NCI-H748 treated with DMSO at 0.1 percent for 48 hours (cell line): ENCODE measurements at places on chromosomes 7 and 10.

GRCh38 chr7:29877196-29877595 lies 70.9 kb downstream of the WIPF3 start:
- peak; percentile 32 for DNase-seq

DNA sequence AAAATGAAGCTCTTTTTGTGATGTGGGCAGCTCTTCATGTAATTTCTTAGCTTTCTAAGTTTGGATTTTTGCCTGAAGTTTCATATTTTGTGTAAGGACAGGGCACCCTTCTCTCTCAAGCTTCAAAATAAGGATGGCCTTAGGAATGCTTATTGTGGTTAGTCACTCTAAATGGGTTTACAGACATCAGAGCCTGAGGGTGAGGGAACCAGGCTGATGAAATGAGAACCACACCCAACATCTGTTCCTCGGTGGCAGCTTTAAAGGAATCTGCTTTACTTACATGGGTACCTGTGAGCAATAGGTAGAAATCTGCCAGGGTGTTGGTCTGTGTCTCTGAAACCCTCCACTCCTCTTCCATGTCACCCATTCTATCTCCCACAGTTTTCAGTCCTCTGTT lies 174.3 kb downstream of the EMX2 start:
- no peak for DNase-seq

DNA sequence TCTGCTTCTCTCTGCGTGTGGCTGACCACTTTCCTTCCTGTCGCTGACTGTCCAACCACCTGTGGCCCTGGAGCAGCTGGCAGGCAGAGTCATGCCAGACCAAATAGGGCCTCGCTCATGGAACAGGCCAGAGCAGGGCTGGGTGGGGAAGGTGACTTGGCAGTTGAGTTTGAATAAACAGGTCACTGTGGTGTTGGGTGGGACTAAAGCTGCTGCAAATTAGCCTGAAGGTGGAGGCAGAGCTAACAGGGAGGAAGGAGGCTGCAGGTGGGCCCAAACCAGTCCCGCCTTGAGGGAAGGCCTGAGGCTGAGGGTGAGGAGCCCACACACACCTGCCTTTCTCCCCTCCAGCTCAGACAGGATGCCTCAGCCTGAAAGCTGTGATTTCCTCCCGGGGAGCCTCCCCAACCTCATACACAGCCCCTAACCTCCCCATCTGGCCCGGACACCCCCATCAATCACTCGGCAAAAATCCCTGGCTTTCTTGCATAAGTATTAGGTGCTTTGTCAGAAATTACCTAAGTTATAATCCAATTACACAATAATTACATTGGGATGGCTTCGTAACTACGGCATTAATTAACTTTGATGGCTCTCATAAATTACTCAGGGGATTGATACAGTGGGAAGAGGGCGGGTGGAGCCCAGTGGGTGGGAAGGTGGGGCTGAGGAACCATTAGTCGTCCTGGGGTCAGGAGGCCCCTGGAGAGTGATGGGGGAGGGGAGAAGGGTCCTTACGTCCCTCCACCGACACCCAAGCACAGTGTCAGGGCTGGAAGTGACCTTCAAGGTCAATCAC lies 97.7 kb upstream of the PCBD1 start:
- DNase-seq: peak; percentile 45

DNA sequence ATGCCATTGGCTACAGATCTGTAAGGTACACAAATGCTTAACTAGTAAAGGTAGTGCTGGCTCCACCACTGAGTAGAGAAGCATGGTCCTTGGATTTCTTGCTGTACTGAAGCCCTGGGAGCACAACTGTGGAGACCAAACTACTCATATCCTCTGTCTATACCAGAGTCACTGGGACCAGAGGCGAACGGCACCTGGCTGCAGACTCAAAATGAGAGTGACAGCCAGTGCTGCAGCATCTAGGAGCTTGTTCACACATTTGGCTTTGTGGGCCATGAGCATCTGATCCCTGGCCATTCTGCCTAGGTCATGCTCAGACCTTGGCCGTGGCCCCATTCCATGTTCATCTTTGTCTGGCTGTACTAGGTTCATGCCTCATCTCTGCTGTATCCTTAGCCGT lies 31.9 kb downstream of the LRRC18 start:
- no peak for DNase-seq

DNA sequence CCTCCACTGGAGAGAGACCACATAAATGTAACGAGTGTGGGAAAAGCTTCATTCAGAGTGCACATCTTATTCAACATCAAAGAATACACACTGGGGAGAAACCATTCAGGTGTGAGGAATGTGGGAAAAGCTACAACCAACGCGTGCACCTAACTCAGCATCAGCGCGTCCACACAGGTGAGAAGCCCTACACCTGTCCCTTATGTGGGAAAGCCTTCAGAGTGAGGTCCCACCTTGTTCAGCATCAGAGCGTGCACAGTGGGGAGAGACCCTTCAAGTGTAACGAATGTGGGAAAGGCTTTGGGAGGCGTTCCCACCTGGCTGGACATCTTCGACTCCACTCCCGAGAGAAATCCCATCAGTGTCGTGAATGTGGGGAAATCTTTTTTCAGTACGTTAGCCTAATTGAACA lies 20.6 kb downstream of the FAM200A start:
- DNase-seq: no peak
